ENCODE measurements at places on chromosomes 16 and 17.

GRCh38 chr16:57299719-57300386 lies 15.4 kb upstream of the PLLP start:
- peak; percentile 99 for DNase-seq

DNA sequence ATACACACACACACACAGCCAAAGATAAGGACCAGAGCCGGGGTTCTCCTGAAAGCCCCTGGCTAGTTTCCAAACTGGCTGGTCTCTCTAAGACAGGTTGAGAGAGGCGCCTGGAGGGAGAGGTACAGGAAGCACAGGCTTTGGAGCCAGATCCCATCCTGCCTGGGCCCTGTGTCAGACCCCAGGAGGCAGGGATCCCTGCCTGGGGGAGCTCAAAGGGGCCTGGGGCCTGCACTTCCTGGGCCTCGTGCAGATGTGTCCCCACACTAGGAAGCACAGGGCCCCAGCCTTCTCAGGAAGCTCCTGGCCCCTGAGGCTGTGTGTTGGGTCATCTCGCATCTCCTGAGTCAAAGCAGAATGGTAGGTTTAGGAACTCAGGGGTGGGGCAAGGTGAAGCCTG lies 16.0 kb downstream of the SLC5A10 start:
- DNase-seq = no peak

- DNase-seq = no peak
Observed at GRCh38 chr17:58228679-58229078, 9.6 kb upstream of the MKS1 start.

GRCh38 chr17:75005291-75005690 lies 7.2 kb upstream of the MRPL58 start:
- no peak for DNase-seq

DNA sequence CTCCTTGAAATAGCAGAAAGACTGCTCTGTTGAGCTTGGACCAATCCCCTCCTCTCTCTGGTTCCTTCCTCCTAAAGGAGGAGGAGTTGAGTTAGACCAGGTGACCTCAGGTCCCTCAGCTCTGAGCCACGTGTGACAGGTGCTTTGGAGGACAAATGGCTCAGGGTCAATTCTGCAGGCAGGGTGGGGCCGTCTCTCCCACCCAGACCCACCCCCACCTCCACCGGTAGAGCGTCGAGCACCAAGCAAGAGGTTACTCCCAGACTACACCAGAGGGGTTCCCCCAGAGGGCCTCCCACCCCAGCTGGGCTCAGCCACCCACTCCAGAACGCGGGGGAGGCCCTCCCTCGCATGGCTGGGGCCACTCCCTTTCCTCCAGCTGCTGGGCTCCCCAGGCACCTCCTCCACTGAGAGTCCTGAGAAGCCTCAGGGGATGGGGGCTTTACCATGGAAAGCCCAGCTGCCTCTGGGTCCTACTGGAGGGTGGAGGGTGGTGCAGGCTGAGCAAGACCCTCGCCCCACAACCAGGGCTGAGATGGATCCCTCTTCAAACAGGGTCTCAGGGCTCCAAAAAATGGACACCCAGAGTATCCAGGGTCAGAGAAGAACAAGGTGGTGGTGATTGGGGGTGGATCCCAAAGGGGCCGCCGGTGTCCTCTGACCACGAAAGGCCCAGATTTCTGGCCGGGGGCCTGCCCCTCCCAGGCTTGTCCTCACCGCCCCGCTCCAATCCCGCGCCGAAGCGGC lies 7.6 kb downstream of the MYO1C start:
- DNase-seq = peak; percentile 28

GRCh38 chr17:9976283-9977179 lies 71.5 kb upstream of the RCVRN start:
- DNase-seq = no peak

GRCh38 chr17:64259922-64260321 lies 3.1 kb downstream of the TEX2 start:
- no peak for DNase-seq

DNA sequence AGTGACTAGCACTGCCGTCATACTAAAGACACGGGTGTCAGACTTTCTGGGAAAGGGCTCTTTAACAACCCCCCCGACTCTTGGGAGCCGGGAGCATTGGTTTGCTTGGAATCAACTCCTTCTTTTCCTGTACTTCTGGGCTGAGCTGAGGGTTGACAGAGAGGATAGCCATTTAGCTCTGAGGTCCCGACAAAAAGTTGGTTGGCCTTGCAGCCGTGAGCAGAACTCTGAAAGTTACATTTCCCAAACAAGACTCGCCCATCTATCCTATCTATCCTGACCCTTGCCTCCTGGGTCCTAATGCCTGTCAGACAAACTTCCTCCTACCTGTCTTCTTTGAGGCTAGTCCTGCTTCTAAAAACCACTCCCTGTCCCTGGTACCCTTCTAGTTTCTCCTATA lies 460.8 kb upstream of the TOM1L1 start:
- no peak for DNase-seq

DNA sequence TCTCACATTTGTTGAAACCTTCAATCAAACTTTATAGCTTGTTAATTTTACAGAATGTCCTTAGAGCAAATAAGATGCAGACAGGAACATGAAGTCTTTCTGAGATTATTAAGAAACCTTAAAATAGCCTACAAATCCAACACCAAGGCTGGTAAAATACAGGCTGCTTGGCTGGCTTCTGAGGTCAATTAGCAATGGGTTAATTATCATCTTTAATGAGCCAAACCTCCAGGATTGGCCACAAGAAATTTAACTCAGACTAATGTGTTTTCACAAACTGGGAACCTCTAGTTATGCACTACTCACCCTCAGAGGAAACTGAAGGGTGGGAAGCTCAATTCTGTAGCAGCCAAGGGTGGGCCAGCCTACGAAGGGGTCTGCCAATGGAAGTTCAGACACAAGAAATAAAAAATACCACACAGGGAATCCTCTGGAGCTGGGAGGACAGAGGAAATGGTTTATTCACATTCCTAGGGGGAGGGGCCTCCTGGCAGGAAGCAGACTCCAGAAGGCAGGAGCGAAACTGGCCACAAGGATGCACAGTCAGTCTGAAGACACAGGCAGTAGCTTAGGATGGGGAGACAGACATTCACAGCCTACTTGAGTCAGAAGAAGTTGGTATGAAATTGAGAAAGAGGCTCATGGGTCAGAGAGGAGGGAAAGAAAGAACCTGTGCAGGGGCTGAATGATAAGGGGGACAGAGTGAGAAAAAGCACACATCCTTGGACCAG lies 36.1 kb downstream of the HIC1 start:
- peak; percentile 74 for DNase-seq

GRCh38 chr16:86537486-86537885 lies 17.5 kb downstream of the MTHFSD start:
- DNase-seq = no peak

DNA sequence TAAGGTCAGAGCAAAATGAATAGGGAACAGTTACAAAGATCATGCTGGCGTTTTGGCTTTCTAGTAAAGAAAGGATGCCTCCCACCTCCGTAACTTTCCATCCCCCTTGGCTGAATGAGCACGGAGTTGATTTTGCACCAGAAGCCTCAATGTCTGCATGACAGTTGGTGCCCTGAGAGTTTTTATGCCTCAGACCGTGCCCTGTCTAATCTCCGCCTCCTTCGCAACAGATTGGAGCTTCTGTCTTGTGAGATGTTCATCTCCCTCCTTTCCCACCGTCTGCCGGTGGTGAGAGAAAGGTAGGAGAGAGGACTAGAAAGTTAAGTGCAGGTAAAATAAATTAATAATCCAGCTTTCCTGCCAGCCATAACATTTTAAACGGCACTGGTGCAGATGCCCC lies 1.9 kb downstream of the HS3ST4 start:
- no peak for DNase-seq

DNA sequence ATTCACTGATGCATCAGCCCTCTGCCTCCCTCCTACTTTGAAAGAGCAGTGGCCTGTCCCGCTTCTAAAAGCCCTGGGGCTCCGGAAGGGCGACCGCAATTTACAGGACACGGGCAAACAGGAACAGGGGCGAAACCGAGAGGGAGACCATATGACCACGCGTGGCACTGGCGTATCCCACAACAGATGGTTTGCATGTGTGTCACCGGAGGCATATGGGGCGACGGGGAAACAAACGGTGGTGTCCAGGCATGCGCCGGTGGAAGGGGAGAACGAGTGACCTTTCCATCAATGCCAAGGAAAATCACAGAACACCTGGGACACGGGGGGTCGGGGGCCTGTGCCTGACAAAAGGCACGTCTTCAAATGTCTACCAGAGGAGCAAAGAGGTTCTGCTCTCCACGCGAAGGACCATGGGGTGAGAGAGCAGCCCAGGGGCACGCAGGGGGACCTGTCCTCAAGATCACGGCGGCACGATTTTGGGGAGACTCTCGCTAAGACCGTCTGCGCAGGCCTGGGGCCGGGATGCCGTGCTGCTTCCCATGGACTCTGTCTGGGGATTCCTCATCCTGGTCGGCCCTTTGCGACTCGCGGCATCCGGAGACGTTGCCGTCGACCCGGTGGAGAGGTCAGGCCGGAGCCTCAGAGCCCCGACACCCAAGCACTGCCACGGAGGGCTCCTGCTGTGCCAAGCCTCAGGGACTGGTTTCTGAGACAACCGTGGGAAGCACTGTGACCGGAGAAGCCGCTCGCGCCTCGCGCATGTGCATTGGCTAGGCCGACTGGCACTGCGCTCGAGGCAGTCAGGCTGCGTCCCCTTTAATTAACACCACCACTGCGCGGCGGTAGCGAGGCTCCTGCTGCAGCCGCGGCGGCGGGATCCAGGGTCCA lies 12.8 kb upstream of the KCNJ18 start:
- DNase-seq = no peak

DNA sequence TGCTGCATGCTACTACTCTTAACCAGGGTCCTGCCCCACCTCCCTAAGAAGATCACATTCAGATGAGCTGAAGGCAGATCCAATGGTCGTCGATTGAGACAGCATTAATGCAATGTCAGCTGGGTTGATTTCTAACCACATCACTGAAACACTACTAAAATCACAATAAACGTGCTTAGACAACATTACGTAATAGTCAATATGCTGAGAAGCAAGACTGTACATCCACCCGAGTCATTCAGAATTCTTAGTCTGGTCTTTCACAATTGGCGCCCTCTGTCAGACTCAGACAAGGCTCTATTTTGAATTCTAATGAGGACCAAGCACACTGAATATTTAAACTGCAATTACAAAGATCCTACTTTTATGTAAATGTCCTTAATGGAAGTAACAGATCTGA lies 205.2 kb downstream of the STX8 start:
- DNase-seq = peak; percentile 24

All from RCC 7860 (cell line).